ENCODE measurements at places on chromosomes 2 and 18.

DNA sequence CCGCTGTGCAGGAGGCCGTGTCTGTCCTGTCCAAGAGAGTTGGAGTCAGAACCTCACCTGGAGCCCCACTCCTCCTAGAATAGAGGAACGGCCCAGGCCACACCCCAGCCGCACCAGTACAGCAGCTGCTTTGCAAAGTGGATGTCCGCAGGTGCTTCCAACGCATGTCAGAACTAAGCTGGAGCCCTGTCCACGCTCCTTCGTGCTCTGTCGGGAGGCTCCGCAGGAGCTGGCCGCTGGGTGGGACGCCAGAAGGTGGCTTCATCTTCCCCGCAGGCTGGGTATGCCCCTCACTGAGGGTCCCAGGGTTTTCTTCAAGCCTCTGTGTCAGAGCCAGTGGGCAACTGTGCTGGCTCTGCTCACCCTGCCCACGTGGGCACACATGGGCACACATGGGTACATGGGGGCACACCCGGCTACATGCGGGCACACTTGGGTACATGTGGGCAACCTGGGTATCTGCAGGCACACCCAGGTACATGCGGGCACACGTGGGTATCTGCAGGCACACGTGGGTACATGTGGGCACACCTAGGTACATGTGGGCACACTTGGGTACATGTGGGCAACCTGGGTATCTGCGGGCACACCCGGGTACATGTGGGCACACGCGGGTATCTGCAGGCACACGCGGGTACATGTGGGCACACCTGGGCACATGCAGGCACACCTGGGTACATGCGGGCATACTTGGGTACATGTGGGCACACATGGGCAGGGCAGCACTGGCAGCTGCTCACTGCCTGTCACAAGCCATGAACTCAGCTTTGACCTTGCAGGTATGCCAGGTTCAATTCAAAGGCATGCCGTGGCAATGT lies 67.1 kb upstream of the CTDP1 start:
- DNase-seq, result no peak

DNA sequence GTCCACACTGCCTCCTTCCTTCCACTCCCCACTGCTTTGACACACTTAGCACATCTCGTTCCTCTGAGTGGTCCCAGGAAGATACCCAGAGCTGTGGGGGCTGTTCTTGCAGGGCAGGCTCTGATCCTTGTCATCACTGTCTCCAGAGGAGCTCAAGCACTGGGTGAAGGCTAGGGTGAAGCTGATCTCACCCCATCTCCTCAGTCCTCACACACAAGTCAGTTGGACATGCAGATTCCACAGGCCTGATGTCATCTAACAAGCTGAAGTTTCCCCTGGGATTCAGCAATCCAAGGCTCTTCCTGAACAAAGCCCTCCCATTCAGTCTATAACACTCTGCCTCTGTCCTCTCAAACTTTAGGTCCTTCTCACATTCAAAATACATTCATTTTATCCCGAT lies 90.6 kb upstream of the RAB6C start:
- peak; percentile 2 for DNase-seq

DNA sequence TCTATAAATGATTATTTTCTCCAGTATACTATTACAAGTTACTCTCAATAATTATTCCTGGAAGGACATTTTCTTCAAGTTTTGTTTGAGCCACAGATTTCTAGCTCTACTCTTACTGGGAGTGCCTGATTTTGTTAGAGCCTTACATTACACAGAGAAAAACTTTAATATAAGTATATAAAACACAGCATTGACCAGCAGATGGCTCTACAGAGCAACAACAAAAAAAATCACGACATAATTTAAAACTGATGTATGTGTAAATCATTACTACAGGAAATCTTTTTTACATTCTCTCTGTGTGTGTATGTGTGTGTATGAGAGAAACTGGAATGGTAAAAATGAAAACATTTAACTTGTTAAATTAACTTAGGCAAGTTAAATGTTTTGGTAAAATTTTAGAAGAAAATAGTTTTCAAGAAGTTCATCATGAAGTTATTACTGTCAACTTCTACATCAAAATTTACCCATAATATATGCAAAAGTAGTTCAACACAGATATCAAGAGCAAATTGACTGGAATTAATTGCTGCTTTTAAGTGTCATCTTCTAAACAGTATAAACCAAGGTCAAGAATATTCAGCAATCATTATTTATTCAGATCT lies 103.3 kb downstream of the MDH1 start:
- DNase-seq, result peak; percentile 76

DNA sequence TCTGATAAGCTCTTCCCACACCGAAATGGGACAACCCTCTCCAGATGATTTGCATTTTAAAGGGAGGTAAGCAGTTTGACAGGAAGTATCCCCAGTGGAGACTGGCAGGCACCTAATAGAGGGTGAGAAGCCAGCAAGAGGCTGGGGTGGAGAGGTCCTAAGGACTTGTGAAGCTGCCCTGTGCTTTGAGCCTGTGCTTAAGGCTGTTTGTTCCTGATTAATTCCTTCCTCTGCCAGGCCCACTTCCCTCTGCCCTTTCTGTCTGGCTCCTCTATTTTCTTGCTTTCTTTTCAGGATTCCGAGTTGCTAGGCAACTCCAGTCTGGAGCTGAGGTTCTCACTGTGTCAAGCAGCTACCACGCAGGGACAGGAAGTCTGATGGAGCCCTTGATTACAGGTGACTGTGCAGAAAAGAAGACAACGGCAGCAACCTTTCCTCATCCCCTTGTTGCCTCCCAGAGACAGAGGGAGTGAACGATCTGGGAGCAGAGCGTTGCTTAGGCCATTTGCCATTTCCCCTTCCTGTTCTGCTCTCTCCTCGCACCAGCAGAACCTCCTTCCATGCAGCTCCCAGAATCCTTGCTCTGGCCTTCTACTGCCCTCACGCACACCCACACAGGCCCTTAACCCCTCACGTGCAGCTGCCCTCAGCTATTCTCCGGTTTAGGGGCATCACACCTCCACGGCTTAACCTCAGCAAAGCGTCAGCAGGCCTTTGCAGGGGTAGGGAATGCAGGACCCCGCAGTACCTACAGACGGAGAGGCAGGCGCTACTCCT lies 103.6 kb upstream of the CELF4 start:
- peak; percentile 30 for DNase-seq

DNA sequence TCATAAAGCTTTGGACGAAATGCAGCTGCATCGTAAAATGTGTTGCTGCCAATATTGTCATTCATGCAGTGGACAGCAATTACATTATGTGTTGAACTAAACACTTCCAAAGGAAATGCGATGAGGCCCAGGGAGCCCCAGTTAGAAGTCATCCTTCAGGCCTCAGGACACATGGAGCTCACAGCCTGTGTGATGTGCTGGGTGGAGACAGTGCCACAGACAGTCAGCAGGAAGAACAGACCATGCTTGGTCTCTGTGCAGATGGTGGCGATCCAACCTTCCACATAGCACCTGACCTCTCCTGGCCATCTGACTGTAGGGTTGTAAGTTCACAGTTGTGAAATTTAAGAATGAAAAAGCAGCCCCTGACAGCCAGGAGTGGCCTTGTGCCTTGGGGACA lies 118.3 kb upstream of the ALKAL2 start:
- no peak for DNase-seq

DNA sequence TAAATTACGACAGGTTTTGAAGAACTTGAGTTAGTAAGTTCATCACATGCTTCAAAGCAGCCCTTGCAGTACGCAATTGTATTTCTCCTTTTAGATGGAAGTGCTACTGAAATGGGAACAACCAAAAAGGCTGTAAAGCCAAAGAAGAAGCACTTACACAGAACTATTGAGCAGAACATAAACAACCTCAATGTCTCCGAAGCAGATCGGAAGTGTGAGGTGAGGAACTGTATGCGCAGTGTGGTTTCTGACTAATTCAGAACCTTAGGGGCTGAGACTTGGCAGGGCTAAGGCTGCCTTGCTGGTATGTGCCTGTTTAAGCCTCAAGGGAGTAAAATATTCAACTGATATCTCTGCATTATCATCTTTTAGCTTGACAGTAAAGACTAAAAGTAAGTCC lies 8.4 kb downstream of the NCAPH start:
- DNase-seq, result no peak

DNA sequence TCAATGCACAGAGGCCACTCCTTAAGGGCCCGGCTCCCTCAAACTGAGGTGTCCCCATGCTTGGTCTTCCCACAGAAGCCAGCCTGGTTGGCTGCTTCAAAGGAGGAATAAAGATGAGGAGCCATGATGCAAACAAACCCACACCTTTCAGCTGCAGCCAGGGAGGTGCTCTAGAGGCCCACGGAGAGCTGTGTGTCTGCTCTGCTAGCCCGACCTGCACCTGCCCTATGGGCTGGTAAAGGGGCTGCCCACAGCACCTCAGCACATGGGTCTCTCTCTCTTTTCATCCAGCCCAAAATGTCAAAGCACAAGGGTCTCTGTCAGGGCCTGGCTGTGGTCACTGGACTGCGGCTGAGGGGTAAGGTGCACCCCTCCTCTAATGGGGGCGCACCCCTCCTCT lies 132.1 kb downstream of the MSH2 start:
- DNase-seq, result no peak

GRCh38 chr2:240895656-240896388 lies at the start of gene MAB21L4:
Gene MAB21L4 (minus strand): TSS chr2:240896156. CDS start chr2:240895997, 159 bp downstream.
- no peak for DNase-seq

GRCh38 chr2:105141099-105141614 lies 100.4 kb upstream of the GPR45 start:
- no peak for DNase-seq

- DNase-seq, result peak; percentile 45
Observed at GRCh38 chr2:43222475-43223309, 3.7 kb downstream of the ZFP36L2 start.
